ENCODE measurements at places on chromosomes 2 and 18.

DNA sequence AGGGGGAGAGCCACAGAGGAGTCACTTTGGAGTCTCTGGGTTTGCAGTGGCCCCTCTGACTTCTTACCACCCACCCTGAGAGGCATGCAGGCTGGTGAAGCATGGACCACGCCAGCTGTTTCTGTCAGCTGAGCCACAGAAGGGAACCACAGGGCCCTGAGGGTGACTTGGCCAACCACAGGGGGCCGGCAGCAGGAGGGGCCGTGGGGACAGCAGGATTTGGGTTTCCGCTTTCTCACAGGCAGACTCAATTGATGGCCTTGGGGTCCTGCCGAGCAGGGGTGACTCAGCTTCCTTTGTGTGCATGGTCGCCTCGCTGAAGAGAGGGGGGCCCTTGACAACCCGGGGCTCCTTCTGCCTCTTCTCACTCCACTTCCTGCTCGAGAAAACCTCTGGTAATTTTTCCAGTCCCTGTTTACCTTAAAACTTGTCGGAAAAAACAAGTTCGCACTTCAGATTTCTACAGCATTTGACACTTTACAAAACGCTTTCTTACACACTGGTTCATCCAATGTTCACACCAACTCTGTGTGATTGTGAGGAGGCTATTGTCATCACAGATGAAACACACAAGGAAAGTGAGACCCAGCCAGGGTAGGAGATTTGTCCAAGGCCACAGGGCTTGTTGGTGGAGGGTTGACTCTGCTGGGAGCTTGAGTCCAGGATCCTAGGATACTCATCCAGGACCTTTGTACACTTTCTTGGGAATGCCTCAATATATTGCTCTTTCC, 311.2 kb downstream of the LPIN1 start:
- no peaks in the 10 kb centered on the region for H3K36me3 ChIP-seq
- peaks cover 20% of the 10 kb centered on the region for H3K4me1 ChIP-seq
- no peak overlapping the region for H3K27ac ChIP-seq
- no peak for DNase-seq

GRCh38 chr18:74389991-74390390, 67.1 kb downstream of the DIPK1C start:
- DNase-seq: no peak
- peaks cover 54% of the 10 kb centered on the region for H3K27me3 ChIP-seq
- peaks cover 6% of the 10 kb centered on the region for H3K4me1 ChIP-seq
- no peak overlapping the region for H3K4me3 ChIP-seq
- no peaks in the 10 kb centered on the region for H3K36me3 ChIP-seq
- H3K27ac ChIP-seq: no peak overlapping the region

GRCh38 chr2:224545884-224546644, 39.1 kb downstream of the CUL3 start:
- peak overlapping the region; percentile 45 for H3K27ac ChIP-seq
- no peaks in the 10 kb centered on the region for H3K27me3 ChIP-seq
- peaks cover 11% of the 10 kb centered on the region for H3K36me3 ChIP-seq
- DNase-seq: no peak
- peaks cover 31% of the 10 kb centered on the region for H3K4me1 ChIP-seq

DNA sequence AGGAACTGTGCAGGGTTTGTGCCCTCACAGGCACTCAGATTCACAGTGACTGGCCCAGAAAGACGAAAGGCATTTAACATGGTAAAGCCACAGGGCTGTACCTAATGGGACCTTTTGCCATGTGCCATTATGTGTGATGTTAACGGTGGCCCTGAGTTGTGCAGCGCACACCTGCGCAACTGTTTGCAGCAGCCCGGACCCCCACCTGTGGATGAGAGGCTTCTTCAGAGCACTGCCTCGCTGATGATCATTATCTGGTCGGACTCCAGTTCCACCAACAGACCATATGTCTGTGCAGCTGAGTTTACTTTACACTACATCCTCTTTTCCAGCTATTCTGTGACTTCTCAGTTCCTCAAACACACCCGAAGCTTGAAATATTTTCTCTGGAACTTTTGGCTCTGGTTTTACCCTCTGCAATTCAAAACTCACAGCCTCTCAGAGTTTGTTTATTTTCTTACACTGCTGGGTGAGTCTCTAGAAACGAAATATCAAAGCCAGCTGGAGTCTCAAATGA, 35.6 kb upstream of the UBE2F start:
- no peak overlapping the region for H3K27ac ChIP-seq
- peaks cover 2% of the 10 kb centered on the region for H3K4me1 ChIP-seq
- no peaks in the 10 kb centered on the region for H3K36me3 ChIP-seq

DNA sequence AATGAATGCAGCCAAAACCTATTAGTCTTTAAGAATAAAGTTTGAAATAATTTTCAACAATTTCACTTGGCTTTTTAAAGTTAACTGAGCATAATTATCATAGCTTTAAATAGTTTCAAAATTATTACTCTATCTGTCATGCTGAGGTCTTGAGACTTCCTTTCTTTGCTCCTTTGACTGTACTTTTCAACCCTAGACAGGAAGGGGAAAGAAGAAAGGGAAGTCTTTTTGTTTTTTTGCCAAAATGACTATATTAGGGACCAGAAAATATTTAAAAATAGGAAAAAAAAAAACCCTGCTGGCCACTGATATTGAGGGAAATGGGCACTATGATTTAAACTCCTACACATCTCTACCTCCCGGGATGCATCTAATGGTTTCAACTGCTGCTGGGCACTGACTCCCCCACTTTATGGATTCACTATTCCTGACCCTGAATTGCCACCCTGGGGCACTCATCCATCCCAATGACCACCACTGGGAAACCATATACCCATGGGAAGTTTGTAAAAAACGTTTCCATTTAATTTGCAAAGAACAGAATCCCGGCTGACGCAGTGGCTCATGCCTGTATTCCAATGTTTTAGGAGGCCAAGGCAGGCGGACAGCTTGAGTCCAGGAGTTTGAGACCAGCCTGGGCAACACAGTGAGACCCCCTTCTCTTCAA, 50.5 kb downstream of the GAREM1 start:
- peaks cover 5% of the 10 kb centered on the region for H3K36me3 ChIP-seq
- no peak overlapping the region for H3K4me3 ChIP-seq
- no peak overlapping the region for H3K27ac ChIP-seq
- H3K4me1 ChIP-seq: peaks cover 4% of the 10 kb centered on the region
- no peak for DNase-seq

- no peaks in the 10 kb centered on the region for H3K27me3 ChIP-seq
- H3K27ac ChIP-seq: no peak overlapping the region
- DNase-seq: no peak
- peaks cover 2% of the 10 kb centered on the region for H3K4me1 ChIP-seq
- no peak overlapping the region for H3K4me3 ChIP-seq
These were observed 120.5 kb upstream of the CXCR4 start for GRCh38 chr2:136238286-136239078.
